Activated gamma-delta T cell (primary cell): ENCODE measurements at places on chromosomes 2 and 18.

DNA sequence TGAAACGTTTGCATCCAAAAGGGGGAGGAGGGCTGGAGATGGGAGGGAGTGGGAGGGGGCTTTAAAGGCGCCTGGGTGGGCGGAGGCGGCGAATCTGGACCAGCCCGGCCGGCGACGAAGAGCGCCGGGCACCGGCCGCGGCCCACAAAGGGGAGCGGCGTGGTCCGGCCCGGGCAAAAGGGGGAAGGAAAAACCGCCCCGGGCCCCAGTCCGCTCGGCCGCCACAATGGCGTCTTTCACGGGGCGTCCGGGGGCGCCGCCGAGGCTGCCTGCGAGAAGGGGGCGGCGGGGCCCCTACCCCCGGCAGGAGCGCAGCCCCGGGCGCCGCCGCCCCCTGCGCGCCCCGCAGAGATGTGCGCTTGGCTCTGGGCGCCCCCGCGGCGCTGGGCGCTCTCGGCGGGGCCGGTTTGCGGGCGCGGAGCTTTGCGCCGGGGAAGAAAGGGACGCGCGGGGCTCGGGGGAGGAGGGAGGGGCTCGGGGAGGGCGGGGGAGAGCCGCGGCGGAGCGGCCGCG is 108.1 kb upstream of the KCTD1 start:
- DNase-seq, result no peak

DNA sequence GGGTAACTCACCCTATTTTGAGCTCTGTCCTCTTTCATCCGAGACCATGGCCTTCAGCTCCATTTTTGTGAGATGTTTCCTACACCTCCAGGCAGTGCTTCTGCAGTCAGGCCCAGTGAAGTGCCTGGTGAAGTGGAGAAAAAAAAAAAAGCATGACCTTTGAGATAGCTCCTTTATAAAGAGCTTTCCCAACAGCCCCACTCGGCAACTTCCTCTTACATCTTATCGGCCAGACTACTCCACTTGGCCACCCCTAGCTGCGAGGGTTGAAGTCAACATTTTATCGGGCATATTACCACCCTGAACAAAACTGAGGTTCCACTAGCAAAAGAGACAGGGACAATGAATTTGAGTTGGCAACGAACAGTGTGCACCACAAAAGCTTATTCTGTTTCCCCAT is 124.8 kb upstream of the RNF152 start:
- DNase-seq, result no peak

DNA sequence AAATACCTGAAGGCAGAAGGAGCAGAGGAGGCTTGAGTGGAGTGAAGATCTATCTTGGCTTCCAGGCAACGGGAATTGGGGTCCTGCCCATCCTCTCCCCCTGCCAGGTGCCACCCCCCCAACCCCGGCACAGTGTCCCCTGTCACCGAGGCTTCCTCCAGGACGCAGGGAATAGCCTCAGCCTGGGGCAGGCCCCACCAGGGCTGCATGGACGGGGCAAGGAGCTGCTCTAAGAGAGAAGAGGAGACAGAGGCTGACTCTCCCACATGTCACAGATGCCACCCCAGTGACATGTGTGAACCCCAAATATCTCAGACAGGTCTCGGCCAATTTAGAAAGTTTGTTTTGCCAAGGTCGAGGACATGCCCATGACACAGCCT is 42.1 kb downstream of the PXDN start:
- DNase-seq, result no peak

DNA sequence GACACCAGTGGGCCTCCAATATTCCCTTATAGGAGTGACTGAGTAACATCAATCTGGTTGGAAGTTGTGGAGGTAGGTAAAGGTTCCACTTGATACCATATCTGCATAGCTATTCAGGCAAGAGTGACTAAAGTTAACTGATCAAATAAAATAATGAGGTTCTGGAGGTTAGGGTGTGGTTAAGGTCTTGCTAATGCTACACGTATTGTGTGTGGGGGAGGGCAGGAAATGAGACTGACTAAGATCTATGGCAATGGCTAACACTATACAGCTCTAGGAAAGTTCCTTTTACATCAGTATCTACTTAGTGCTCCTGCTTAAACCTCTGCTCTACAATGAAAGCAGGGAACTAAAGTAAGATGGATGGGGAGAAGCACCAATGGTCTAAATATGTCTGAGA is 149.1 kb upstream of the MGAT5 start:
- no peak for DNase-seq

DNA sequence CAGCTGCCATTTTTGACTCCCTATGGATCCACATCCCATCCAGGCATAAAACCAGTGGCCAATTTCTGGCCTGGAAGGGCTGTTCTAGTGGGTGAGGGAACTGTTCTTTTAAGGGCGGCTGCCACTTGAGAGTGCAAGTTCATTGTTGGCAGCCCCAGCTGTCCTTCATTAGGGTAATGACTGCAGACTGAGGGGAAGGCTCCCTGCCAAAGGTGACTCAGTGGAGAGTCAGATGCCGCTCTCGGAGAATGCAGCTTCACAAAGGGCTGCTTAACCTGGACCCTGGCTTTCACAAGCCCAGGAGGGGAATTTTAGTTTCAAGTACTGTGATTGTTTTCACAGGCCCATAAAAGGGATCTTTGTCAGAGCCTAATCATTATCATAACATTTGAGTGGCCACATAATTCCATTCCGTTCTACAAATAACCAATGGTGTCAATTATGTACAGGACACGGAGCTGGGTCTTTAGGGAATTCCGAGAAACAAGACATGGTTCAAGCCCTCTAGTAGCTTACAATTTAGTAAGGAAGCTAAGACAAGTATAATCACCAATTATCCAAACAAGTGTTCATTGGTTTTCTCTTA is 235.7 kb downstream of the CDCA7 start:
- no peak for DNase-seq

DNA sequence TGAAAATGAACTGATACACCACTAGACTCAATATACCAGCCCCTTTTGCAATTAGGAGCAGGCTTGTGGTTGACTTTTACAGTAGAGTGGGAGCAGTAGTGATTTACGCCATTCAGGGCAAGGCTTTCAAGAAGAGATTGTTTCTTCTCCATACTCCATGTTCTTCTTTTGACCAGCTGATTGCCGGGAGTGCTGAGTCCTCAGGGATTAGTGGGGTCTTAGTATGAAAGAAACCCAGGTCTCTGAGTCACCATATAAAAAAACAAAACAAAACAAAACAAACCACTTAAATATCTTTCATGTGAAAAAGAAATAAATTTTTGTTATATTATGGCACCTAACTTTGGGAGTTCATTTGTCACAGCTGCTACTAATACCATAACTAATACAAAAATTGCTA is 465.6 kb upstream of the TRIB2 start:
- no peak for DNase-seq

DNA sequence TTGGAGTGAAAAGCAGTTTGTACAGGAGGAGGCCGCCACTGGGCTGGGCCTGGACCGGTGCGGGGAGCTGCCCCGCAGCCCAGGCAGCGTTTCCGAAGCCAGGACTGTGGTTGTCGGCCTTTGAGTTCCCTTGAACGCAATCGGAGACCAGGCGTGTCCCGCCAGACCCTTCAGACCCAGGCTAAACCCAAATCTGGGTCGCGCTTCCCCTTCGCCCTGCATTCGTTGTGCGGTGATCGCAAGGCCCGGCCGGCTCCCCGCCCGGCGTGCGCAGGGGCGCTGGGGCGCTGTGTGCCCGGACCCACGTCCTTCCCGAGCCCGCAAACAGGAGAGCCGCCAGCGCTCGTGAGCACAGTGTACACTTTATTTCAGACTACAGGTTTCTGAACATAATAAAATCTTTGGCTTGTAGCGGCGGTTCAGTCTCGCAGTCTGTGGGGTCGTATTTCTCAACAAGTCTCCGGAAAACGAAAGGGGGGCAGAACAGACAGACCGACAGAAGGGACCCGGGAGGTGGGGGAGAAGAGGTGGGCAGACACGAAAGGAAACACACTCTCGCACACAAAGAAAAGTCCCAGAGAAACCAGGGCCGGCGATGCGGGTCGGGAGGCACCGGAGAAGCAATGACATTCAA is 5.5 kb downstream of the EN1 start:
- DNase-seq, result no peak

GRCh38 chr2:71932037-71932779 is 215.5 kb downstream of the CYP26B1 start:
- DNase-seq, result no peak

DNA sequence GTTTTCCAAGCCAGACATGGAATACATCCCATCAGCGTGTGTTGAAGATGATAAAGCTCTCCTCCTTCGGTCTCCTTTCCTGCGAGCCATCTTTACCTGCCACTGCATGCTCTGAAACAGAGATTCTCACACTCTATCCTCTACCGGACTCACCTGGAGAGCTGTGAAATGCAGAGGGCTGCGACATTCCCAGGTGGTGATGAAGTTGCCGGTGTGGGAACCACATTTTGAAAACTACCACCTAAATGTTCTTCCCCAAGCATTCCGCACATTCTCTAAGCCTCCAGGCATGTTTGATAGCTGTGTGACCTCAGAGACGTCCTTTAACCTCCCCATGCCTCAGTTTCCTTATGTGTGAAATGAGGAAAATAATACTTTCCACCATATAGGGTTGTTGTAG is 226.2 kb upstream of the RAB6C start:
- DNase-seq, result no peak

GRCh38 chr2:64166637-64167420 is 22.6 kb upstream of the PELI1 start:
- no peak for DNase-seq

DNA sequence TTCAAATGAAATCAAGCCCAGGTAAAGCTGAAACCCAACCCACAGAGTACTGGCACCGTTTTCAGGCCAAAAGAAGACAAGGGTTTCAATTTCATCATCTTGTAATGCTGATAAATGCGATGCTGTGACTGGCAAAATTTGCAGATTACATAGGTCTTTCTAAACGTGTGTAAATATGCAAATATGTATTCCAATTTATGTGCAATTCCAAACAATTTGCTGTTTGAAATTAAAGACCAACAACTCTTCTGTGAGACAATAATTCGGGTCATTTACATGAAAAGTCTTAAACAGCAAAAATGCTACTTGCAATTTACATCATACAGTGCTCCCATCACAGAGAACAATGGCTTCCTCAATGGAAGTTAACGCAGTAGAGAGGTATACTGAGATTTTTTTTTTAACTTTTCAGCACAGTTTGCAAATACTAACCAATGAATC is 2.8 kb upstream of the ZNF532 start:
- DNase-seq, result no peak

- DNase-seq, result no peak
These were observed 121.2 kb downstream of the SMAD7 start for GRCh38 chr18:48829443-48830149.

- no peak for DNase-seq
These were observed 431.8 kb upstream of the MYT1L start for GRCh38 chr2:2762913-2763312.

DNA sequence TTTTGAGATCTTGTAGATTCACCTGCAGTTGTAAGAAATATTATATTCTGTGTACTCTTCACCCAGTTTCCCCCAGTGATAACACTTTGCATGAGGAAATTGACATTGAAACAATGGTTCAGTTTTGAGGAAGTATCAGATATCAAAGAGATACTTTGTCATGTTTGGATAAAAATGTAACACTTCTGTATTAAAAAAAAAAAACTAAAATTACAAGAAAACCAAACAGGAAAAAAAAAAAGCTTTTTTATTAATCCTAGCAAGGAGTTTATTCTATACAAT is 204.0 kb downstream of the ARL4C start:
- DNase-seq, result no peak

DNA sequence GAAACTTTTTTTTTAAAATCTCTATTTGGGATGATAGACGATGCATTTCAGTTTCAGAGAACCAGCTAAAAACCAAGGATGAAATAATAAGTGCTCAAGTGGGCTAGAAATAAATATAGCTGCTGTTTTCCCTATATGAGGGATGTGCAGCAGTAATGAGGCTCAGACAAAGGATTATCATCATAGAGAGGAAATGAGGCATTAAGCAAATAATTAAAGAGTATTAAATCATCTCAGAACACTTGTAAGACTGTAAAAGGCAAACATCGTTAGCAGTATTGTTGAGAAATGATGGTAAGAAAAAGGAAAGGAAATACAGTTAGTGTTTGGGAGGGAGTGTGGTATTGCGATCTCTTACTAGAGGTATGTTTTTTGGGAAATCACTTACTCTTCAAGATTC is 233.5 kb downstream of the TGIF1 start:
- DNase-seq, result no peak

- no peak for DNase-seq
These were observed 899.1 kb downstream of the TMEM182 start for GRCh38 chr2:103660947-103661346.

DNA sequence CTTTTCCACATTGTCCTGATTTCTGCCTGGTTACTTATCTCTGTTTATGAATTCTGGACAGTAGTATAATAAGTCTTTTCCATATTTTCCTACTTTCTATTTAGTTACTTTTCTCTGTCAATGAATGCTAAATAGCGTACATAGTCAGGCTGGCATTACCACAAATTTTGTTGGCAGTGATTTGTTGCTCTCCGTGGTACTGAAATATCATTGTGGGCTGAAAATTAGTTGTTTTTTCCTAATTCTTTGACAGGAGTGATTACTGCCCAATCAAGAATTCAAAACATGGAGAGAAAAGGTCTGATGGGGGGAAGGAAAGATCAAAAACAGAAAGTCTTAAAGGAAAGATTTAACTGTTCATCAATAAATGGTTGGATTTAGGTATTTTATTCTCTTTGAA is 7.7 kb upstream of the GALNT13 start:
- no peak for DNase-seq

GRCh38 chr2:9203876-9204275 is 2.7 kb upstream of the ASAP2 start:
- no peak for DNase-seq

DNA sequence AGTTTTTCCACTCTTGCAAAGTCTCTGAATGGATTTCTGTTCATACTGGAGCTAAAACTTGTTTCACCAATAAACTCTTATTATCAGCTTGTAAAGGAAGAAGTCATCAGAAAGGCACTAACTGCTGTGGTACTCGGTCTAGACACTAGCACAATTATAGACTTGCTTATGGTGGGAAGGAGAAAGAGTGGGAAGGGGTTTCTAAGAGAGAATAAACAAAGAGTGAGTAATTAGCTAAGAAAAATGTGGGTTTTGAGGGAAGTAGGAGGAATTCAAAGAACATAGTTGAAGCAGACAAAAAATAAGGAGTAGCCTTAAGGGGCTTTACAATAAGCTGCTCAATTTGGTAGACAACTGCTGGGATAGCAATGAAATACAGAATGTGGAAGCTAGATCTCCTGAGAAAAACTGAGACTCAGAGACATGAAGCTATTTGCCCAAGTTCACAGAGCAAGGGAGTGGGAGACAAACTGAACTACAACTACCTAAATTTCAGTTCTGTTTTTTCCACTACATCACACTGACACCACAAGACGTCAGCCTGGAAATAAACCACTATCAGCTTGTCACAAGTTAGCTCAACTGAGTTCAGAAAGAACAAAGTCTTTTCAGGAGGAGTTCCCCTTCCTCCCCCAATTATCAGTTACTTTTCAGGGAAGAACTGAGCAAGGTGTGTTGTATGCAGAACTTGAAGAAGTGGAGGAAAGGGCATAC is 59.7 kb downstream of the MAP4K3 start:
- no peak for DNase-seq

GRCh38 chr2:34115076-34115475 is 516.0 kb upstream of the FAM98A start:
- no peak for DNase-seq
